ENCODE measurements at places on chromosomes 5 and 9. TPM values are rescaled to one million over a fixed set of nuclear protein-coding genes. Genes with fewer than 3 reads are reported as not detected.

EXOSC2 gene
- total RNA-seq = 84.0 TPM

ACTBL2 gene
- 0.56 TPM for total RNA-seq

CORO2A gene
- total RNA-seq = 4.1 TPM

ARAP3 gene
- total RNA-seq = 17.0 TPM

KCNN2 gene
- total RNA-seq = not detected

TERT gene
- total RNA-seq = 5.4 TPM

PCDHB16 gene
- 7.7 TPM for total RNA-seq

WDR31 gene
- total RNA-seq = 1.2 TPM

COL23A1 gene
- total RNA-seq = not detected

SMIM33 gene
- not detected for total RNA-seq

GZMA gene
- not detected for total RNA-seq

CDH18 gene
- 0.30 TPM for total RNA-seq

MRPS30 gene
- total RNA-seq = 113 TPM

NUTM2F gene
- total RNA-seq = not detected

SPATA24 gene
- 18.1 TPM for total RNA-seq

TMEM171 gene
- total RNA-seq = 3.5 TPM

FAM169A gene
- 13.1 TPM for total RNA-seq

PCDHGA3 gene
- total RNA-seq = 0.32 TPM

C7 gene
- total RNA-seq = not detected
